Ureter (tissue), 1 donor: ENCODE measurements at places on chromosomes 7 and 10. TPM values are rescaled to one million over a fixed set of nuclear protein-coding genes. Genes with fewer than 3 reads are reported as not detected.

Gene PRR15
- total RNA-seq = 21.9 TPM

Gene AVPI1
- total RNA-seq = 11.7 TPM

GRCh38 chr10:308572-309085 lies 173.4 kb downstream of the ZMYND11 start:
- DNase-seq = no peak

Gene EPHB6
- 55.9 TPM for total RNA-seq

- DNase-seq = no peak
Measured at GRCh38 chr7:112414855-112415490, 35.3 kb upstream of the IFRD1 start.

DNA sequence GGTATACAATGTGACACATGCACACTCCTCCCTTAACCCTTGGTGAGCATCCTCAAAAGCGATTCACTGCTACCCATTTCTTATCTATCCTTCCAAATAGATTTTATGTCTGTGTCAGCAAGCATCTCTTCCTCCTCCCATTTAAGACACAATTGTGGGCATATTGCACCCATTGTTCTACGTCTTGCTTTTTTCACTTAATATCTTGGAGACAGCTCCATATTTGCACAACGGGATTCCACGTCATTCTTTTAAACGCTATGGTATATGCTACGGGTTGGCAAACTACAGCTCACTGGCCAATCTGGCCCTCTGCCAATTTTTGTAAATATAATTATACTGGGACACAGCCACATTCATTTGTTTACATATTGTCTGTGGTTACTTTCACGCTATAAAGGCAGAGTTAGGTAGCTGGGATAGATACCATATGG lies 88.6 kb downstream of the RNF216 start:
- no peak for DNase-seq

- no peak for DNase-seq
Measured at GRCh38 chr10:128570319-128570995, 444.2 kb upstream of the MKI67 start.

Gene NHLRC2
- total RNA-seq = 47.8 TPM

GRCh38 chr10:109875151-109875568 lies 48.2 kb downstream of the XPNPEP1 start:
- DNase-seq = no peak

- DNase-seq = no peak
Measured at GRCh38 chr7:155832581-155832981, 20.3 kb upstream of the SHH start.

Gene ELFN1
- 1.7 TPM for total RNA-seq

GRCh38 chr7:2129323-2130095 lies 103.2 kb downstream of the MAD1L1 start:
- DNase-seq = no peak

Gene KIF11
- total RNA-seq = 1.4 TPM

DNA sequence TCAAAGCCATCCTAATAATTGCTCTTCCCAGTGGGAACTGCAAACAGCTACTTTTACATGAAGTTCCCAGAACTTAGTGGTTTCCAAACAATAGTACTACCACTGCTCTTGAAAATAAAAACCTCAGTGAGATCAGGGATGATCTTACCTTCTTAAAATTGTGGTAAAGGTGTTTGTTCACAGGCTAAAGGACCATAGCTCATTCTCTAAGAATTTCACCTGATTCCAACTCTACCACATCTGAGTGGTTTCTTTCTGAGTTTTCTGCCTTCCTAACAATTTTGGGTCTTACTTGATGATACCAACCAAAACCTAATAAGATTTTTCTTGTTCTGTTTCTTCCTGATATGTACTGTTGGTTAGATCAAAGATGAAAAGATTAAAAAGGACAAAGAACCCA lies 45.6 kb upstream of the AGBL3 start:
- no peak for DNase-seq

DNA sequence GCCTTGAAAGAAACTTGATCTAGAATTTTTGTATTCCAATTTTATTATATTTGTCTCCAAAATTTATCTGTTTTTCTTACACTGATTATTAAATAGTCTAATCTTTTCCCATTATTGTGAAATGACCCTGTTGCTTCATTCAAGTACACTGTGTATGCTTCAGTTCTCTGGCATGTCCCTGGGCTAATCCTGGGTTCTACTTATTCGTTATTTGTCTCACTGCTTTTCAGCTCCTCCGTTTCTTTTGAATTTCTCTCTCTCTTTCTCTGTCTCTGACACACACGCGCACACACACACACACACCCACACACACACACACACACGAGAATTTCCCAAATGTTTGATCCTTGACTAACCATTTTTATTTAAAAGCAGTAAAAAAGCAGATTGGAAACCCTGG lies 768.6 kb downstream of the NRG3 start:
- DNase-seq = no peak

DNA sequence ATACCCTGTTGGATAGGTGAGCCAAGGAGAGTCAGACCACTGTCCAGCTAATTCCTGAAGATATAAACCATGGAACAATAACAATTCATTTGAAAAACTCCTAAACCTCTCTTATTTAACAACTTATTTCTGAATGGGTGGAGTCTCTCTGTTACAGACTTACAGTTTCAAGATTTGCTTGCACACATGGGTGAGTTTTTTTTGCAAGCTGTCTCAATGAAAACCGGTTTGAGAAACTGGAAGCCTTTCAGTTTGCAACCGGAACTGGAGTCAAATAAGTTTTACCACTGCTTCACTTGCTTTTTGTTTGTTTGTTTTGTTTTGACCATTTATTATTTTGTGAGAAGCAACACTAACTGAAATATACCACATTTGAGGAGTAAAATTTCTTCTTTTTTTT lies 243.8 kb downstream of the MTERF1 start:
- no peak for DNase-seq

Gene DNAJC30
- 16.5 TPM for total RNA-seq

DNA sequence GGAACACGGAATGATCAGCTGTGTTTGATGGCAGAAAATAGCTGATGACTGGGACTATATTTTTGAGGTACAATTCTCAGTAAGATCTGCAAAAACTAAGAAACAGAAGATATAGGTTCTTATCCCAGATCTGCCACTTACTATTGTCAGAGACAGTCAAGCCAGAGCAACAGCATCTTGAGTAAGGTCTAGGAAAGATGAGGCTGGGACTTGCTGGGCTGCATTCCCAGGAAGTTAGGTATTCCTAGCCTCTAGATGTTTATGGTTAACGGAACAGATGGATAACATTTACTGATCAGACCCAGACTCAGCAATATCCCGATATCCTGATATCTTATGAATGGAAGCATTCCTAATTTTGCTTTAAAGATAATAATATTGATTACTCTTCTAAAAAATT lies 68.7 kb upstream of the DNAJB12 start:
- no peak for DNase-seq

Gene STX1A
- total RNA-seq = 8.4 TPM

Gene SLC18A3
- not detected for total RNA-seq

- DNase-seq = no peak
Measured at GRCh38 chr10:19077276-19077675, 28.7 kb downstream of the MALRD1 start.

- no peak for DNase-seq
Measured at GRCh38 chr7:11623093-11623678, 208.8 kb downstream of the THSD7A start.

DNA sequence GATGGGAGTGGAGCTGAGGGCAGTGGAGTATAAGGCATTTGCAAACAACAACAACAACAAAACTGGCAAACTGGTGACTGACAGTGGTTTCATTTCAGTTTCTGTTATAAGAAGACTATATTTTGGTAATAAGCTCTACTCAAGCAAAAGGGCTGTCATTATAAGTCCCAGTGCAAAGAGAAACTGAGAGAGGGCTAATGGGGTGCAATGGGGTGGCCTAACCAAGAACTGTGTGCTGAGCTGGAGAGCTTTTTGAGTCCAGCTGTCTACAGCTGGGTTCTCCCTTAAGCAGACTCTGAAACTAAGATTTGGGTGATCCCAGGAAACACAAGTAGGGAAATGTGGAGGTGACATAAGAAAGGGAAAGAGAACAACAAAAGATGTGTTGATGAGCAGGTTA lies 439.3 kb downstream of the ADRA2A start:
- no peak for DNase-seq

- DNase-seq = no peak
Measured at GRCh38 chr7:39130274-39130673, 152.6 kb downstream of the POU6F2 start.

GRCh38 chr7:521221-522070 lies 1.8 kb upstream of the PDGFA start:
- DNase-seq = no peak

- no peak for DNase-seq
Measured at GRCh38 chr10:43284341-43284910, 17.6 kb upstream of the RASGEF1A start.

DNA sequence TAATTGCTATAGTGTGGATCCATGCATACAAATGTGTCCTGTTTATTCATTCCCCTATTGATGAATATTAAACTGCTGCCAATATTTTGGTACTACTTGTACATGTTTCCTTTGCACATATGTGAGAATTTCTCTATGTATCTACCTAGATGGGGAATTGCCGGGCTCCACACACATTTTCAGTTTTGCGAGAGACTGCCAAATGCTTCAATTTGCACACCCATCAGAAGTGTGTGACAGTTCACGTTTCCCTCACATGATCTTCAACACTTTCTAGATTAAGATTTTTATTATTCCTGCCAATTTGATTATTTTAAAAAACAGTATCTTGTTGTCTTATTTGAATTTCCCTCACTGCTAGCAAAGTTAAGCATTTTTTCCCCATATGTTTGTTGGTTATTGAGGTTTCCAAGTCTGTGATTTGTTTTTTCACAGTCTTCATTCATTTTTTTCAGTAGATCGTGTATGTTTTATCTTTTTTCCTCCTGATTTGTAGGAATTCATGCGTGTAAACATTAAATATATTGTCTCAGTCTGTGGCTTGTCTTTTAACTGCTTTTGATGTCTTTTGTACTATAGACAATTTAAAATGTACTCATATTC lies 2.4 kb upstream of the KLF14 start:
- DNase-seq = no peak

DNA sequence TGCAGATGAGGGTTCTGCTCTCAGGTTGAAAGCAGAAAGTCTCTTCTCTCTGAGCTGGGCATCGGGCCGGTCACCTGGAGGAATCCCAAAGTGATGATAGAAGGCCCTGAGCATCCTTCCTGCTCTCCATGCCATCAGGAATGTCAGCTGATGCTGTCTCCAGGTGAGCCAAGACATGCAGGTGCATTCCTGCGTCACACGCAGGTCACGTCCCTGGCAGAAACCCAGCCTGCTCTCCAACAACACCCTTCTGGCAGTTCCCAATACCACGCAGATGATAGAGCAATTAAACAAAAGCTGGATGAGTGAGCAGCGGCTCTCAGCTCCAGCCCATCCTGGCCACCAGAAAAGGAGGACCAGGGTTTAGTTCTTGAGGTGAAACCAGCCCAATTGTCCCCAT lies 6.9 kb upstream of the WIPI2 start:
- no peak for DNase-seq

- no peak for DNase-seq
Measured at GRCh38 chr10:58712982-58713381, 200.3 kb downstream of the BICC1 start.

GRCh38 chr10:69387500-69387899 lies 29.2 kb downstream of the TACR2 start:
- no peak for DNase-seq

GRCh38 chr10:5291501-5292195 lies 73.1 kb upstream of the UCN3 start:
- DNase-seq = no peak

DNA sequence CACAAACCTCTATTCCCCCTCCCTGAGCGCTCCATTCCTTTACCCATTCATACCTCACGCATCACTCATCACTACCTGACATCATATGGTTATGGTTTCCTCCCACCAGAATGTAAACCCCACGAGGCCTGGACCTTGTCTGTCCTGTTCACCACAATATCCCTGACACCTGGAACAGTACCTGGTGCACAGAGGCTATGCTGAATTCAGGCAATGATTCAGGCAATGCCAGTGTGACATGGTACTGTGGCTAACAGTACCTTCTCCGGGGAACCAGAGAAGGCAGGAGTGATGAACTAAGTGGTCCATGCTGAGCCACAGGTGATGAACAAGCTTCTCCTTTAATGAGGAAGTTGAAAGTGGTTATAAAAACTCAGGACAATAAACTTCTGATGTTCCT lies 202.5 kb upstream of the PLXNA4 start:
- DNase-seq = no peak

GRCh38 chr7:17523813-17524739 lies 225.6 kb downstream of the AHR start:
- DNase-seq = no peak

- DNase-seq = no peak
Measured at GRCh38 chr10:133141144-133141957, 18.7 kb upstream of the KNDC1 start.

Gene MALSU1
- total RNA-seq = 46.6 TPM

DNA sequence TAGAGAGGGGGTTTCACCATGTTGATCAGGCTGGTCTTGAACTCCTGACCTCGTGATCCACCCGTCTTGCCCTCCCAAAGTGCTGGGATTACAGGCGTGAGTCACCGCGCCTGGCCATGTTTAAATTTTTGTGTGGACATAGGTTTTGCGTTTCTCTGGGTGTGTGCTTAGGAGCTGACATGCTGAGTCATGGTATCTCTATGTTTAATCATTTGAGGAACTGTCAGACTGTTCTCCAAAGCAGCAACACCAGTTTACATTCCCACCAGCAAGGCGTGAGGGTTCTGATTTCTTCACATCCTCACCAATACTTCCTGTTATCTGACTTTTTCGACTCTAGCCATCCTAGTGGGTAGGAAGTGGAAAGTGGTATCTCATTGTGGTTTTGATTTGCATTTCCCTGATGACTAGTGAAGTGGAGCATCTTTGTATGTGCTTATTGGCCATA lies 153.7 kb downstream of the DNAJB6 start:
- DNase-seq = peak; percentile 48

Gene GPR85
- total RNA-seq = 2.8 TPM

GRCh38 chr7:1108264-1108920 lies 20.5 kb downstream of the GPER1 start:
- DNase-seq = no peak

Gene HBP1
- 62.1 TPM for total RNA-seq

DNA sequence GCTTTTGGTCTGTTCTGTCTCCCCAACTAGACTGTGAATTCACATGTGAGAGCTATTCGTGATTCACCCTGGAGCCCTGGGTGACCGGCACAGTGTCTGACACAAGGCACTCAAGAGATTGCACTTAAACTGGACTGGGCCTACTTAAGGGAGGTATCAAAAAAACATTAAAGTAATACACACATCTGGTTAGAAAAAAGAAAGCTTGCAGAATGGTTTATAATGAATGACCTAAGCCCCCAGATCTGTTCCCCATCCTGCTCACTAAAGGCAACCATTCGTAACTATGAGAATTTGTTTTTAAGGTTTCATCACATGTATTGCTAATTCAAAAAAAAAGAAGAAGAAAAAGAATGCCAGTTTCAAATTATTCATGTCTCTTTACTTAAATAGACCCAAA lies 74.5 kb downstream of the DGKI start:
- DNase-seq = no peak

DNA sequence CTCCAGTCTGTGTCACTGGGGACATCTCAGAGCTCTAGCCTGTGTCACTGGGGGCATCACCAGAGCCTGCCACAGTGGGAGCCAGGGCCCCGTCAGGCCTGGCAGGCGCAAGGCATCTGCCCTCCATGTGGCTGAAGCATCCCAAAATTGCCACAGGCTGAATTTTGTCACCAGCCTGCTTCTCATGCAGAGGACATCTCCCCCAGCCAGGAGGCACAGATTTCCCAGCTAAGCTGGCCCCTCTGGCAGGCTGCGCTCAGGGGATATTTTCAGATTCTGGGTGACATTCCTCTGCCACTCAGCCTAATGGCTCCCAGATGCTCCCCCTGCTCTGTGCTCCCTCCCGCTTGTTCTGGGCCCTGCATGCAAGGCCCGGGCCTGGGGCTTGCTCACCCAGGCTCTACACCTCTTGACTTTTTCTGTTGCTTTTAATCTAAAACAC lies 64.6 kb downstream of the COL13A1 start:
- DNase-seq = no peak
